ENCODE measurements at places on chromosomes 1 and 21.
A peak's percentile ranks its signal among the peaks of the same experiment; 100 is the strongest.

DNA sequence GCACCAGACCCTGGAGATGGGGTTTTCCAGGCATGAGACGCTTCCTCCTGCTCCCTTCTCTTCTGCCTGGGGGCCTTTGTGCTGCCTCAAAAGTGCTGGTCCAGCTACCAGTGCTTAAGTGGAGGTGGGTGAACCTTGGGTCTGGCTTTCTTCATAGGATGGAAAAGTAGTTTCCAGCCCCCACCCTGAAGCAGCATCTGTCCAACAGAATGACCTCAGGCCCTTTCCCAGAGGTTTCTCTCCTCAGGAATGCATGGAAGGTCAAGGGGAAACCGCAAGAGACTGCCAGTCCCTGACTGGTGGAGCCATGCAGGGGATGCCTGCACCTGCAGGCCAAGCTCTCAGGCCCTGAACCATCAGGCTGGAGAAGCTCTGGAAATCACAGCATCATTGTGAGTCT lies 63.8 kb downstream of the HMGB4 start:
- DNase-seq = no peak

GRCh38 chr21:33828083-33828482 lies 87.5 kb downstream of the ATP5PO start:
- DNase-seq = no peak

DNA sequence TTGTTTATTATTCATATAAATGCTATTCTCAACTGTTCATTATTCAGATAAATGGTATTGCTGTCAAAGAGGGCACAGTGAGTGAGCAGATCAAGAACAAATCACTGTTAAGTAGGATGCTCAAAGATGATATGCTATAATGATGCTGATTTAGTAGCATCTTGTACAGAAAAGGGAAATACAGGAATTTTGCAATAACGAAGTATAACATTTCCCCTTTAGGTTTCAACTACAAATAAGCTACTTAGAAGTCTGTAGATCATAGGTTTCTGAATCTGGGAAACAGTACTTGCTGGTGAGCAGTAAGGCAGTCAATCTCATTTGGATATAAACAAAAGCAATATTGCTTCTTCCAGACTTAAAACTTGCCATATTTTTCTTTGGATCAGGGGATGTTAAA lies 27.3 kb upstream of the RCOR3 start:
- DNase-seq = no peak

DNA sequence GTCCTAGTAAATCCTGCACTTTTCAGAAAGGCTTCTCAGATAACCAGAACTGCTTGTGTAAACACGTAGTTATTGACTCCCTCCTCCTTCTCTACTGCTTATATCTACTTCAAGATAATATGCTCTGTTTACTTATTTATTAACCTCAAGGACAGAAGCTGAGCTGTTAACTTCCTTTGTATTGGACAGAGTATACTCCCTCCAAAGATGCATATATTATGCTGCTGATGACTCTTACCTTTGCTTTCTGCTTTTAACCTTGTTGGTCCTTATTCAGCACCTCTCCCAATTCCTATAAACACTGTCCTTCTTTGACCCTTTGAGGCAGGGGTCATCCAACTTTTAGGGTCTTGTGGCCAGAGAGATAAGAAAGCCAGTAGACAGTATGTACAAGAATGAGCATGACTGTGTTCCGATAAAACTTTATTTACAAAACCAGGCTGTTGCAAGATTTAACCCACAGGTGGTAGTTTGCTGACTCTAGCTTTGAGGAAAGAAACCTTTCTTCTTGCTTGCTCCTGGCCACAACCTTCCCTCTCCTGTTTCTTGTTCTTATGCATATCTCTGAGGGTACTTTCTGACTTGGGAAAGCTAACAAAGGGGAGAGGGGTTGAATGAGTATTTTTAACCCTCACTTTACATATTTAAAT lies 4.9 kb downstream of the TPM3 start:
- DNase-seq = no peak

DNA sequence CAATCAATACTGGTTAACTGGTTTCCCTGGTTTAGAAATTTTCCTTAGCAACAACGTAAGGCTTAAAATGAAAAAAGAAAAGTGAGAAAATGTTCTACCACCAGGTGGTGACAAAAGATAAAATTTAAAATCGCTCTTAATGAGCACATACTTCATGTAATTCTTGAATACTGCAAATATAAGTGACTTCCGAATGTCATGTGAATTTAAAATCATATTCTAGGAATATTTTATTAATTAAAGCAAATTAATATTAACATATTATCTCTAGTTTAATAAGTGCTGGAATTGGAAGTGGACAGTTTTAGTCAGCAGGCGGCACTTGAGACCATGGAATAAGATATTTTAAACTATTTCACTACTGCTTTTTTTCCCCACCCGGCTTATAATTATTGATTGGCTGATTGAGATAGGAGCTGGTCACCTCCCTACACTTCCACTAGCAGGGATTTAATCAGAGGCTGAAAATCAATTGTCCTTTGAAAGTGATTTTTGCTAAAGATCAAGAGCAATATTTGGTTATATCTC lies 5.0 kb upstream of the ADAMTS1 start:
- DNase-seq = no peak

- no peak for DNase-seq
Measured at GRCh38 chr1:23193391-23194118, 23.7 kb downstream of the HTR1D start.

DNA sequence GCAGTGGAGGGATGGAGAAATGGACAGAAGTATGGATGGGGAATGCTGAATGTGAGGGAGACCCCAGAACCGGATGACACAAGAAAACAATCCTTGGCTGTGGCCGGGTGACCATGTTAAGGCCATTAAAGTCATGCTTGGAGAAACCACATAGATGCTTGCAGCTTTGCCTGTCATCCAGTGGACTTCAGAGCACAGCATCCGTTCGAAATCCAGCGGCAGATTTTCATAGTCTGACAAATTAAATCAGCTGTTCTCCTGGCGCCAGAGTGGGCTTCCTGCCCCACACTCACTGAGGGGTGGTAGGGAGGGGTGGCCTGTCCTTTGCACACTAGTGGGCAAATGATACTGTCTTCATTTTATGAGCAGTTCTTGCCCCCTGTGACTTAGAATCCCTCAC lies 35.1 kb downstream of the ABCG1 start:
- no peak for DNase-seq

DNA sequence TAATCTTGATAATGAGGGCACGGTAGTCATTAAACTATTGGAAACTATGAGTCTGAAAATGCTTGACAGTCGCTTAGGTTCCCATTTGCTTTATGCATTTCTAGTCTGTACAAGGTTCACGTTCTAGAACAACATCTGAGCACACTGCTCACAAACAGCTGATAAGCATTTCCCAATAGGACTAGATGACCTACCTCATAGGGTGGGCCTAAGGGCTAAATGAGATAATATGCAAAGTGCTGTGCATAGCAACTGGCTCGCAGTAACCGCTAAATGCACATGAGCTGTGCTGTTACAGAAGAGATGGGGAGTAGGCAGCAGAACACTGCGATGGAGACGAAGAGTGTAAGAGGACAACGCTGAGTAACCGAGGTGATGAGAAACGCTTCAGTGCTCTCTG lies 628.0 kb downstream of the SMYD3 start:
- no peak for DNase-seq

DNA sequence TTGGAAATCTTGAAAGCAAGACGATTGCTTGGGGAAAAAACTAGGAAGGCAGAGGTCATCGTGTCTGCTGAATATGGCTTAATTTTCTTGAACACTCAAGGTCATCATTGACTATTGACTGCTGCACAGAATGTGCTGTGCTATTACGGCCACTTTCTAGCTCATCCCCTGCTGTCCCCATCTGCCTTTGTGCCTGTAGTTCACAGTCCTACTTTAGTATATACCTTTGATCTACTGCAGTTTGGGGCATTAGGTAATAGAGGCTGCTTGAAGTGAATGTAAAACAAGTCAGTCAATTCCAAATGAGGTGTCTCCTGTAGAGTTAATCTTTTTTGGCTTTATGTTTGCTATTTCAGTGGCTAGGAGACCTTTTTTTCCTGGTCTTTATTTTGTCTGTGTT lies 8.3 kb downstream of the RAB4A start:
- DNase-seq = no peak

GRCh38 chr1:46244656-46245371 lies 2.7 kb upstream of the RAD54L start:
- DNase-seq = no peak

DNA sequence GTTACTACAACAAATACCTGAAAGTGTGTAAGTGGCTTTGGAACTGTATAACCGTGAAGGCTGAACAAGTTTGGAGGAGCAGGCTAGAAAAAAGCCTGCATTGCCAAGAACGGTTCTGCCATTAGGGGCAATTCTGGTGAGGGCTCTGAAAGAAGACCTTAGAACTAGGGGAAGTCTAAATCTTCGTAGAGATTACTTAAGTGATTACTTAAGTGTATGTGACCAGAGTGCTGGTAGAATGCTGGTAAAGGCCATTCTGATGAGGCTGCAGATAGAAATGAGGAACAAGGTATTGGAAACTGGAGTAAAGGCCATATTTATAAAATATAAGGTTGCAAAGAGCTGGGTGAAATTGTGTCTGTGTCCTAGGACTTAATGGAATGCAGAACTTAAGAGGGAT lies 158.0 kb downstream of the CLIC6 start:
- no peak for DNase-seq

GRCh38 chr1:238458899-238459298 lies 568.2 kb upstream of the ZP4 start:
- no peak for DNase-seq

- DNase-seq = no peak
Measured at GRCh38 chr21:17925899-17926298, 106.7 kb upstream of the C21orf91 start.

DNA sequence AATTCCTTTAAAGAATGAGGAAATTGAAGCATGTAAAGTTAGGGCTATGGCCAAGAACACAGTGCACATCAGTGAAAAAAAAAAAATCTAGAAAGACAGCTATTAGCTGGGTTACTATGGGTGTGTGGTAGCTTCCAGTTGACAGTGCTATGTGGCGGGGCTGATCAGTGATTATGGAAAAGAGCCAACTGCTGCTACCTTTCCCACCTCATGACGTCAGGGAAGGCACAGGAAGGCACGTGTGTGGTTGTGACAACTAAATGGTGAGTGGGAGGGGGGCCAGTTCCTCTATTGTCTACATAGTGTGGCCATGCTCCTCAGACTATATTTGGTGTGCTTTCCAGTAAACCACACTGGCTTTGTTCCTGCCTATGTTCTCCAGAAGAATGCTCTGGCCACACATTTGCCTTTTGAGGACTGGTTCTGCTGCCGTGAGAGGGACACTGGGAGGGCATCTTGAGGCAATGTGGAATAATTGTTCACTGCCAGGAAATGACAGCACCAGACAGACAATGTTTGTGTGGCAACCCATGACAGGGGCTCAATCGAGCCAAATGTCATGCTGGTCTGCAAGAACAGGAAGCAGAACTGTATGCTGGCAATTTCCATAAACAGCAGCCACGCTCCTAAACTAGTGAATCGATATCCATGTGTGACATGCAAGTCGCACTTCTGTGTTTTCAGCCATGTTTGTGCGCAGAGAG lies 3.0 kb upstream of the SDE2 start:
- peak; percentile 65 for DNase-seq

DNA sequence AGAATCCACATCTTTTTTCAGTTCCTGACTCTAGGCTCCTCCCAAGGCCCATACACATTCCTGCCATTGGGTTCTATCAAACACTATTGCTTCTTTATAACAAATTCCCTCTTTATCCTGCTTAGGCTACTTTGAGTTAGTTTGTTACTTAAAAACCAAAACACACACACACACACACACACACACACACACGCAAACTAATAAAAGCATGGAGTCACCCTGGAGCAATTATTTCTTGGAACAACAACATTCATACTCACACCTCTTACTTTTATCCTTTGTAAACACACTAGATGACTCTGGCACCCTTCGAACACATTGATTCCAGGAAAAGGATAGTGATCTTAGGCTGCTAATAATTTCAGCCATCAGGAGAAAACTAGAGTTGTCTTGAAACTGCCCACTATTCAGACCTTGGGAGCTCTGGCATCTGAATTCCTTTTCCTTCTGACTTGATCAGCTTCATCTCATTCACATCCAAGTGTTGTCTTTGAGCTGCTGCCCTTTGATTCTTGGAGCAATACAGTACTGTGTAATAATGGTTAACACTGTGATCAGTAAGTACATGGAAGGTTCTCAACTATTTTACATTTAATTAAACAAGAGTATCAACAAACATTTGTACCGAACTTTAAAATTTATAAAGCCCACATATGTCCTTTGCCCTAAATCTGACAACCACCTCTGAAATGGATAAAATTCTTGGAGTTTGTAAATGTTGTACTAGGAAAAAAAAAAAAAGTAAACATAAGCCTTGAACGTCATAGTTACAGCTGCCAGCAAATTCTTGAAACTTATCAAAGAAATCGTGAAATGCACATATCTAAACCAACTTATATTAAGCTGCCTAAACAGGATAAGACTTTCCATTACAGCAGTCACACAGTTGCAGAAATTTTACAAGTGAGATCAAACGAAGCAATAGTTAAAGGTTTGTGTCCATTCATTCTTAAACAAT lies 2.8 kb upstream of the SEC22B start:
- no peak for DNase-seq

DNA sequence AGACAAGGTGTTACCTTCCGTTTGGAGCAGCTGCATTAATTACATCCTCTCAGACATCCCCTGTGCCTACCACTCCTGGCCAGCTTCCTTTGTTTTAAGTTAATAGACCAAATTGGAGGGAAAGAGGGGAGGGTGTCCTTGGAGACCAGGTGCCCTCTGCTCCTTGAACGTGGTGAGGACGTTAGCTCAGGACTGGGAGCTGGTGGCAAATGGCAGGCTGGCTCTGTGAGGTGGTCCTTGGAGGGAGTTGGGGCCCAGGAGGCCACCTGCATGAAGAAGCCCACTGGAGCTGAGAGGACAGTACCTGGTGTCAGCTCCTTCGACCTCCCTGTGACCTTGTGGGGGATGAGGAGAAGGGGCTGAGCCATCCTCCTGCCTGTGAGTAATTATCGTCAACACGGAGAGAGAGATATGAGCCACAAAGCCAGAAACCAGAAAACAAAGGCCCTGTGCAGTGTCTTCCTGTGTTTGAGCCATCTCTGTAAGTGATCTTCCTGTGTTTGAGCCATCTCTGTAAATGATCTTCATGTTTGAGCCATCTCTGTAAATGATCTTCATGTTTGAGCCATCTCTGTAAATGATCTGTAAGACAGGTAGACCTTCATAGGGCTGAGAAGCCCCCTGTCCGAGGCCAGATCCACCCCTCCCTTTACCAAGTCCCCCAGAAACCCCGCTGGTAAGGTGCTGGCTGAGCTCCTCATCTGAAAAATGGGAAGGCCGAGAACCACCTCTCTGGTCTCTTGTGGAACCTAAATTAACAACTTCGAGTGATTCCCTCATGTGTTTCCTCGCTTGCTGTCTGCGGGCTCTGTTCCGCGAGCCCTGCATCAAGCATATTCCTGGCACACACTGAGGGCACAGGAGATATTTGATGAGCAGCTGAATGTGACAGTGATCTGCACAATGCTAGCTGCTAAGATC lies 126.0 kb downstream of the CAMTA1 start:
- no peak for DNase-seq

Measured in activated T-cell treated with anti-CD3 and anti-CD28 coated beads, Interleukin-2, amount 50 U/mL, for 1 hour (primary cell).